IPS DF 6.9 (cell line): ENCODE measurements at places on chromosomes 6 and 20.

DNA sequence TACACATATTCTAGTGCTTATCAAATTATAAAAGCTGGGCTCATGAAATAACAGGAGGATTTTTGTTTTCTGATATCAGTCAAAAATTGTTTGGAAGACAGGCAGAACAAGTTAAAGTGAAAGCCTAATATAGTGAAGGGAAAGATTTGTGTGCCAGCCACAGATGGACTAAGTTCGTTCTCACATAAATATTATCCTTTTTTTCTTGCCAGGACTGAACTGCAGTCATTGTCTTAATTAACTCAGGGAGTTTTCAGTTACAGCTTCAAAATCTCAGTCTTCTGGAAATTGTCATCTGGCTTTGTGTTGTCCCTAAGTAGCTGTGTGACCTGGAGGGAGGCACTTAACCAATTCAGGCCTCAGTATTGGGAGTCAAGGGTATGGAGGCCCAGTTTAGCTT is 40.7 kb downstream of the PLCB4 start:
- no peak for DNase-seq
- no peaks in the 10 kb centered on the region for H3K27me3 ChIP-seq
- no peak overlapping the region for H3K27ac ChIP-seq
- no peaks in the 10 kb centered on the region for H3K4me1 ChIP-seq
- no peaks in the 10 kb centered on the region for H3K36me3 ChIP-seq

DNA sequence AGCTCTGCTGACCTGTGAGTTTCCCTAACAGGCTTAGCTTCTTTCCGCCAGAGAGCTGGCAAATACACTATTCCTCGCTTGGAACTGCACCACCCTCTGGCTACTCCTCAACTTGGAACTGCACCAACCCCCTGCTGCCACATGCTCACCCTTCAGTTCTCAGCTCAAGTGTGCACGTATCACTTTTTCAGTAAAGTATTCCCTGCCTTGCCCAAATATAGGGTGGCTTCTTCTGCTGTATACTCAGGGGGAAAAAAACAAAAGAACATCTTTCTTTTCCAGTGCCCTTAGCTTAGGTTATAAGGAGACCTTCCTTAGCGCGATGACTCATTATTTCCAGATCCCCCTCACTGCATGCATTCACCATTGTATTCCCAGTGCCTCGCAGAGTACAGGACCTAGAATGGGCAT is 21.2 kb downstream of the GNAS-AS1 start:
- no peak overlapping the region for H3K27ac ChIP-seq
- peaks cover 9% of the 10 kb centered on the region; the same call in 1 of the 2 replicates for H3K36me3 ChIP-seq
- no peak for DNase-seq
- H3K4me3 ChIP-seq = no peak overlapping the region
- no peaks in the 10 kb centered on the region for H3K27me3 ChIP-seq

DNA sequence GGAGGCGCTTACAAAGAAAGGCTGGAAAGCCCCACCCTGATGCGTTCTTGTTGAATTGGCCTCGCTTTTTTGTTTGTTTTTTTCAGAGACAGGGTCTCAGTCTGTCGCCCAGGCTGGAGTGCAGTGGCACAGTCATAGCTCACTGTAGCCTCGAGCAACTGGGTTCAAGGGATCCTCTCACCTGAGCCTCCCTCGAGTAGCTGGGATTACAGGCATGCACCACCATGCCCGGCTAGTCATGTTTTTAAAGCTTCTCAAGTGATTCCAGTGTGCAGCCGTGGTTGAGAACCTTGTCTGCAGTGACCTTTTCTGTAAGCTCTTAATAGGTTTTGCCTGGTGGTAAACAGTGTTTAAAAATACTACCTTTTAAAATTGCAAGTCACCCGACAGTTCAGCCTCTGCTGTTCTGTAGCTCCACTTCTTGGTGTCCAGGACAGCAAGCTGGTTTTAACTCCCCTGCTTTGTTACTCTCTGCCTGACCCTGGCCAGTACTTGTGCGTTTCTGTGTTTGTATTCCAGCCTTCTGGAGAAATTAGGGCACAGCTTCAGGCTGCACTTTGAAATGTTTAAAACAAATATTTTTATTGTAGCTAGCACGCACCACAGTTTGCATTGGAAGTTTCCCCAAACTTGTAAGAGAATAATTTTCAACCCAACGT is 54.4 kb downstream of the KDM1B start:
- H3K36me3 ChIP-seq = no peaks in the 10 kb centered on the region; the same call in 1 of the 2 replicates
- DNase-seq = no peak
- no peaks in the 10 kb centered on the region for H3K27me3 ChIP-seq
- H3K4me3 ChIP-seq = no peak overlapping the region

DNA sequence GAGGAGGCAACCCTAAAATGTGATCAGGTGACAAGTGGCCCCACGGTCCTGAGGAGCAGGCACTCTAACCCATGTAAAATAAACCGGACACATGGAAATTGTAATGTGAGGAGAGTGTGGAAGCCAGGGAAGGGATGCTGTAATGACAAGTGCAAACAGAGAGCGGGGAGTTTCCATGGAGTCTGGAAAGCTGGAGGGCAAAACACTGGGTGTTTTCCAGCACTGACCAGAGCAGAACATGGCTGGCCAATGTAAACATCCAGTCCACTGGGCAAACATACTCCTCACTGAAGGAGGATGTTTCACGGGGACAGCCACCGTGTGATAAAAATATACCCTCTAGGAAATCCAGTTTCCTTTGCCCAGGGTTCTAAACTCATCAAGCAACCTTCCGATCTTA is 219.0 kb upstream of the JARID2 start:
- peaks cover 2% of the 10 kb centered on the region; the same call in 1 of the 2 replicates for H3K4me1 ChIP-seq
- no peaks in the 10 kb centered on the region for H3K36me3 ChIP-seq
- no peaks in the 10 kb centered on the region for H3K27me3 ChIP-seq
- H3K4me3 ChIP-seq = no peak overlapping the region

- no peak overlapping the region for H3K4me3 ChIP-seq
- no peaks in the 10 kb centered on the region for H3K27me3 ChIP-seq
- H3K4me1 ChIP-seq = no peaks in the 10 kb centered on the region
- no peak overlapping the region for H3K27ac ChIP-seq
Measured at GRCh38 chr6:82084324-82084920, 163.1 kb downstream of the IBTK start.

- H3K36me3 ChIP-seq = peaks cover 8% of the 10 kb centered on the region
- H3K4me1 ChIP-seq = peaks cover 5% of the 10 kb centered on the region; the same call in 1 of the 2 replicates
Measured at GRCh38 chr20:57388953-57389694, 2.1 kb upstream of the RBM38 start.

DNA sequence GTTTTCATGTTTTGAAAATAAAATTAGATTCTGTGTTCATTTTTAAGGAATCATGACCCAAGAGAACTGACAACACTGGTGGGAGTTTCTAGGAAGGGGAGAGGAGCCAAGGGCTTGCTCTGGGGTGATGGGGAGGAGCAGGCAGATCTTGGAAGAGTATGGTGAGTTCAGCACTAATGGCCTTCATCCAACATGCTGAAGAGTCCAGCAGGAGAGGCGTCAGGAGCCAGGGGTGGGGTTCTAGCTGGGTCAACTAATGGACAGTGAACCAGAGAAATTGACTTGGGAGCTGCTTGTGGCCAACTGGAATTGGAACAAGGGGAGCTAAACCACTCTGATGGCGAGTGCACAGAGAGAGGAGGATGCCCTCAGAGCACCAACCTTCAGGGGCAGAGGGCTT is 107.1 kb downstream of the MRPL14 start:
- H3K36me3 ChIP-seq = no peaks in the 10 kb centered on the region
- H3K4me1 ChIP-seq = no peaks in the 10 kb centered on the region; the same call in 1 of the 2 replicates
- no peaks in the 10 kb centered on the region for H3K27me3 ChIP-seq

DNA sequence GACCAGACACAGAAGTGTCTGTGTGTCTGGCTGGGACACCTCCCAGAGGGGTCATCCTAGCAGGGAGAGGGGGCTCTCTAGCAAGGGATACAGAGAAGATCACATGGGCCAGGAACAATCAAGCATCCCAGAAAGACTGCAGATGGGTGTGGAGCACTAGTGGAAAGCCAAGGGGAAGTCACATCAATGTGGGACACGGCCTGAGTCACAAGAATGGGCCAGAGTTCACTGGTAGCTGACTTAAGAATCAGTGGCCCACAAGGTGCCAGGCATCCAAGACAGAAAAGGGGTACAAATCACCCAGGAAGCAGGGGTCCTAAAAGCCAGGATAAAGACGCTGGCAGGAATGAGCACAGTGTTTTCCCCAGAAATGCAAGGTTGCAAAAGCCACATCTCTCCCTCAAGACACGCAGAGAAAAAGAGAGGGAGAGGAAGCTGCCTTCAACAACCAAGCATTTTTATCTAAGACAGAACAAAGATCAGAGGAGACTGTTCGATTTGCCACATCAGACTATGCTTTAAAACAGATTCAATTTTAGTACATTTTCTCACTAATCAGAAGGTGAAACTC is 113.6 kb upstream of the DST start:
- no peak overlapping the region for H3K27ac ChIP-seq
- H3K36me3 ChIP-seq = no peaks in the 10 kb centered on the region
- peaks cover 6% of the 10 kb centered on the region; the same call in 1 of the 2 replicates for H3K4me1 ChIP-seq
- no peaks in the 10 kb centered on the region for H3K27me3 ChIP-seq
- DNase-seq = no peak

GRCh38 chr6:53857318-53858094 is 62.7 kb downstream of the LRRC1 start:
- no peak overlapping the region for H3K4me3 ChIP-seq
- H3K27me3 ChIP-seq = no peaks in the 10 kb centered on the region
- H3K4me1 ChIP-seq = peaks cover 2% of the 10 kb centered on the region
- H3K27ac ChIP-seq = no peak overlapping the region
- H3K36me3 ChIP-seq = no peaks in the 10 kb centered on the region

DNA sequence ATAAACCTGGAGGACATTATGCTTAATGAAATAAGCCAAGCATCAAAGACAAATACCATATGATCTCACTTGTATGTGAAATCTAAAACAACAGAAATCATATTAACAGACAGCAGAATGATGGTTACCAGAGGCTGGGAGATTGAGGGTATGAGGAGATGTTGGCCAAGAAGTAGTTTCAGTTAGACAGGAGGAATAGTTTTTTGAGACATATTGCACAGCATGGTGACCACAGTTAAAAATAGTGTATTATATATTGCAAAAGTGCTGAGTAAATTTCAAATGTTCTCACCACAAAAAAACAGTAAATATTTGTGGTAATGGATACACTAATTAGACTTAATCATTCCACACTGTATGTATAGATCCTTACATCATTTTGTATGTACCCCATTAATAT is 1.8 kb downstream of the GABRR1 start:
- H3K4me3 ChIP-seq = no peak overlapping the region
- H3K4me1 ChIP-seq = peaks cover 3% of the 10 kb centered on the region; the same call in 1 of the 2 replicates
- no peaks in the 10 kb centered on the region for H3K27me3 ChIP-seq
- H3K36me3 ChIP-seq = no peaks in the 10 kb centered on the region

GRCh38 chr20:62357681-62358080 is 9.4 kb downstream of the LAMA5 start:
- no peak overlapping the region for H3K27ac ChIP-seq
- DNase-seq = no peak
- peaks cover 13% of the 10 kb centered on the region for H3K36me3 ChIP-seq
- peaks cover 34% of the 10 kb centered on the region for H3K4me1 ChIP-seq

DNA sequence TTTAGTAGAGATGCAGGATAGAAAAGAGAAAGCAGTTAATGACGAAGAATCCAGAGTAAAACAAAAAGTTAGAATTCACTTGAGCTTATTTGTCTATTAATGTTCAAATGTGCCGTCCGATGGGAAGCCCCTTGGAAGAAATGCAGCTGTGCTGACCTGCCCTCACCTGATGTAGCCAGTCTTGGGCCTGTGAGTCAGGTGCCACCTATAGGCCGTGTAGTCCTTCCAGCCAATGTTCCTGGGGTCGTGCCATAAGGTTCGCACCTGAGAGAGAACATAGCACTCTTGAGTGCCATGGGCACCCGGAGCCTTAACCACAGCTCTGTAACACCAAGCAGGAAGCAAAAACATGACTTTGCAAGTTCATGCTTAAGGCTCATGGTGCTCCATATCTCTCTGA is 32.4 kb downstream of the THBS2 start:
- H3K27me3 ChIP-seq = no peaks in the 10 kb centered on the region
- H3K27ac ChIP-seq = no peak overlapping the region
- H3K4me1 ChIP-seq = no peaks in the 10 kb centered on the region
- peaks cover 10% of the 10 kb centered on the region; the same call in 1 of the 2 replicates for H3K36me3 ChIP-seq

GRCh38 chr6:40505191-40505810 is 81.9 kb downstream of the LRFN2 start:
- H3K27me3 ChIP-seq = no peaks in the 10 kb centered on the region
- H3K36me3 ChIP-seq = no peaks in the 10 kb centered on the region
- peaks cover 1% of the 10 kb centered on the region; the same call in 1 of the 2 replicates for H3K4me1 ChIP-seq
- H3K4me3 ChIP-seq = no peak overlapping the region
- DNase-seq = no peak

- H3K36me3 ChIP-seq = peaks cover 59% of the 10 kb centered on the region
- peaks cover 19% of the 10 kb centered on the region for H3K4me1 ChIP-seq
- no peaks in the 10 kb centered on the region for H3K27me3 ChIP-seq
Measured at GRCh38 chr6:33777398-33778388, 11.2 kb downstream of the LEMD2 start.

- no peaks in the 10 kb centered on the region for H3K36me3 ChIP-seq
- no peak overlapping the region for H3K27ac ChIP-seq
- no peak overlapping the region for H3K4me3 ChIP-seq
- no peaks in the 10 kb centered on the region for H3K4me1 ChIP-seq
- DNase-seq = no peak
Measured at GRCh38 chr20:16462711-16463110, 110.5 kb downstream of the KIF16B start.

DNA sequence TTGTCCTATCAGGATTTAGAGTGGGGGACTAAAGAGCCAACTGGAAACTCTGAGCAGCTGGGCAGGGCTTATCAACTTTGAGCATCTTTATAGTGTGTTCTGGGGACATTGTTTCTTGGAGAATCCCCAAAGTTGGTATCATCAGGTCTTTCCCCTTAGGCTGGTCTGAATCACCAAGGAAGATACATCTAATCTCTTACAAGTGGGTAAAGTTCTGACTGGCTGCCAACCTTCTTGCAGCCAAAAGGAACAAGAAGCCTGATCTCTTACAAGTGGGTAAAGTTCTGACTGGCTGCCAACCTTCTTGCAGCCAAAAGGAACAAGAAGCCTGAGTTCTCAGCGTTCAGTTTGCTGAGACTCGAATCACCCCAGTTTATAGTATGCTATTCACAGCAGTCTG is 1.6 kb upstream of the MED23 start:
- H3K27ac ChIP-seq = no peak overlapping the region
- no peaks in the 10 kb centered on the region for H3K36me3 ChIP-seq
- H3K4me3 ChIP-seq = no peak overlapping the region
- no peaks in the 10 kb centered on the region for H3K27me3 ChIP-seq

- no peaks in the 10 kb centered on the region for H3K4me1 ChIP-seq
- no peak overlapping the region for H3K4me3 ChIP-seq
- no peaks in the 10 kb centered on the region for H3K36me3 ChIP-seq
- H3K27me3 ChIP-seq = no peaks in the 10 kb centered on the region
- no peak for DNase-seq
Measured at GRCh38 chr6:90896075-90896547, 309.2 kb upstream of the MAP3K7 start.
